Frontal cortex (tissue), 4 donors: ENCODE measurements at places on chromosomes 12 and 14.

DNA sequence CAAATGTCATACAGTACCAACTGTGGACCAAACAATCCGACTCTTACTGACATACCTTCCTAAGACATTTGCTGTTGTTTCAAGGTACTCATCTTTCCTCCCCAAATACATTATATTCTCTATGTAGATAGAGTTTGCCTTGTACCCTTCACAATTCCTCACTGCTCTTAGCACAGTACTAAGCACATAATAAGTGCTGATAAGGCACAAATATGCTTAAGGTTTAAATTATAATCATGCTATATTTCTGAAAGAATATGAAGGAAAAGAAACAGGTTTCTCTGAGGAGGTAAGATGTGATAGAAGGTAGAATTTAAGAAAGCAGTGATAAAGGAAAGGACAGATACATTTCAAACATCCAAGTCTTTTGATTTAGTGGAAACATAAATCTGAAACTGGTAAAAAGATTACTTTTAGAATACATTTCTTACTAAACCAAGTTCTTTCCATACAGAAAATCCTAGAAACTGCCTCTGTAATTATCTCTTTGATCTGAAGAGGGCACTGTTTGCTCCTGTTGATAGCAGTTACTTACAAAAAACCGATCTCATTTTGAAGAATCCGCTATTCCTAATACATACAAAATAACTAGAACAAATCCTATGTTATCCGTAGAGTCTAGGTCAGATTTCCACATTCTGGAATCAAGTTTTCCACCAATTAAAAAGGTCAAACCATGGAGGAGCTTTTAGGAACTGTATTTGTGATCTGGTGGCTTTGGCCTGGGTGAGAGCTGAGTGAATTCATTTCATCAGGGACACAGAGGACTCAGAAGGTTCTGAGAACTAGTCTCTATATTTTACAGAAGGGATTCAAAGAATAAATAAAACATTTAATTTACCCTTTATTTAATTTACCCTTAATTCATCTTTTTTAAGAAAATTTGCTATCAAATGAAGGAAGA is 311.9 kb downstream of the DAD1 start:
- no peak for DNase-seq

GRCh38 chr12:50720085-50720484 is 43.8 kb upstream of the ATF1 start:
- no peak for DNase-seq

GRCh38 chr14:51595881-51596455 is 55.7 kb upstream of the FRMD6 start:
- DNase-seq: no peak

DNA sequence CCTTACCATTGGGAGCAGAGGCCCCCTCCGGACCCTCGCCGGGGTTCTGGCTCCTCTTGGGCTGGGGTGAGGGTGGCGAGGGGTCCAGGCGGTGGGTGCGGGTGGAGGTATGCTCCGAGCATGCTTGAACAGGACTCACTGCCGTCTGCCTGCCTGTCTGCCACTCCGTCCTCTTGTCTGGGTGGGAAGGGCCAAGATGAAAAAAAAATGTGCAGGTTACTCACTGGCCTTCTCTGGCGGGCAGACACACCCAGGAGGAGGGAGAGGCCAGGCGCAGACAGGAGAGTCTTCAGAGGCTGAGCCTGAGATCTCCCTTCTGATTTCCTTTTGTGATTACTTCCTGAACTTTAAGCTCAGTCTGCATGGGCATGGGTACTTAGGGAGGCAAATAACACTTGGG is 76.1 kb downstream of the STON2 start:
- no peak for DNase-seq

- no peak for DNase-seq
Measured at GRCh38 chr12:25840678-25841465, 117.6 kb upstream of the RASSF8 start.

DNA sequence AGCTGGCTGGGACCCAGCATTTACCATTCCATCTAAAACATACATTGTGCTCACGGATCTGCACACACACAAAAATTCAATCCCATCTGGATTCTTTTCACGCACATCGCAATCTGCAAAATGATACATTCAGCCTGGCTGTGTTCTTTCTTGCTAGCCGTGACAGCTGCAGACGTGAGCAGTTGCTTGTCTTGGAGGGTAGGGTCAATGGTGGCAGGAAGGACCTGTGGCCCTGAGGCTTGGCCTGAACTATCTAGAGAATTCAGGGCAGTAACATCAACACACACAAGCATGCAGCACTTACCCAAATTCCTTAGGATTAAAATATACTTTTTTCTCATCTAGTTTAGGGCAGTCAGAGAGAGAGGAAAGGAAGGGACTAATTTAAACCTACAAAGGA is 72.0 kb downstream of the DICER1 start:
- DNase-seq: no peak

GRCh38 chr12:69329669-69330428 is 18.3 kb upstream of the LYZ start:
- no peak for DNase-seq

DNA sequence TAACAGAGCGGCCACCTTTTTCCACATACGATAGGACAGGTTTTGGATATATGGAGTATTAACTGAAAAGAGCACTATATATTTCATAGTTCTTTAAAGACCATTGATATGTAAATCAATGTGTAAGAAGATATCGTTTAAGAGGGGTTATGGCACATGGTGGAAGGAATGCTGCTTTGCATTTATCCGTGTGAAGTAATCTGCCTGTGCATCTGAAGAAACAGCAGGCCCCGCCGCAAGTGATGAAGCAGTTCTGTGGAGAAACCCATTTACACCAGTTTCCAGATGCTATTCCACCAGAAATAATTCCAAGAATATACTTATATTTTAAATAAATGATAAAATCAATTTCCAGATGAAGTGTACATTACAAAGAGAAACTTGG is 72.4 kb downstream of the BICD1 start:
- DNase-seq: no peak

DNA sequence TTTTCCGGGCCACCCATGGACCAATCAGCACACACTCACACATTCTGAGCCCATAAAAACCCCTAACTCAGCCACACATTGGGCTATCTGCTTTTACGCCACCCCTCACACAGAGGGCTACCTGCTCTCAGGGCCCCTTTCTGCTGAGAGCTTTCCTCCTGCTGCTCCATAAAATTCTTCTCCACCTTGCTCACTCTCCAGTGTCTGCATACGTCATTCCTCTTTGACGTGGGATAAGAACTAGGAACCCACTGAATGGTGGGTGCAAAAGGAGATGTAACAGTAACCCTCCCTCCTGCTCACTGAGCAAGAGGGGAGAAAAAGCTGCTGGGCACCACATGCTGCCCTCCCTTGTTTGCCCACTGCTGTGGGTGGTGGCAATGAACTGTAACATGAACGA is 596.7 kb upstream of the TMEM132C start:
- no peak for DNase-seq

DNA sequence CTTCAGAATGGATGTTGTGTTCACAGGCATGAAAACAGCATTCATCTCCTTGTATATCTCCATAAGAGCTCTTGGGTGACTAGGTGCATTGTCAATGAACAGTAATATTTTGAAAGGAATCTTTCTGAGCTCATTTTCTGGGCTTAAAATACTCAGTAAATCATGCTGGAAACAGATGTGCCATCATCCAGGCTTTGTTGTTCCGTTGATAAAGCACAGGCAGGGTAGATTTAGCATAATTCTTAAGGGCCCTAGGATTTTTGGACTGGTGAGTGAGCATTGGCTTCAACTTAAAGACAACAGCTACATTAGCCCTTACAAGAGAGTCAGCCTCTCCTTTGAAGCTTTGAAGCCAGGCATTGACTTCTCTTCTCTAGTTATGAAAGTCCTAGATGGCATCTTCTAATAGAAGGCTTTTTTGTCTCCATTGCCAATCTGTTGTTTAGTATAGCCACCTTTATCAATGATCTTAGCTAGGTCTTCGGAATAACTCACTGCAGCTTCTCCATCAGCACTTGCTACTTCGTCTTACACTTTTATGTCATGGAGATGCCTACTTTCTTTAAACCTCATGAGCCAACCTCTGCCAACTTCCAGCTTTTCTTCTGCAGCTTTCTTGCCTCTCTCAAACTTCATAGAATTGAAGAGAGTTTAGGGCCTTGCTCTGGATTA is 79.6 kb upstream of the PSMA6 start:
- no peak for DNase-seq

- DNase-seq: no peak
Measured at GRCh38 chr12:108316176-108317086, 22.7 kb downstream of the CMKLR1 start.

DNA sequence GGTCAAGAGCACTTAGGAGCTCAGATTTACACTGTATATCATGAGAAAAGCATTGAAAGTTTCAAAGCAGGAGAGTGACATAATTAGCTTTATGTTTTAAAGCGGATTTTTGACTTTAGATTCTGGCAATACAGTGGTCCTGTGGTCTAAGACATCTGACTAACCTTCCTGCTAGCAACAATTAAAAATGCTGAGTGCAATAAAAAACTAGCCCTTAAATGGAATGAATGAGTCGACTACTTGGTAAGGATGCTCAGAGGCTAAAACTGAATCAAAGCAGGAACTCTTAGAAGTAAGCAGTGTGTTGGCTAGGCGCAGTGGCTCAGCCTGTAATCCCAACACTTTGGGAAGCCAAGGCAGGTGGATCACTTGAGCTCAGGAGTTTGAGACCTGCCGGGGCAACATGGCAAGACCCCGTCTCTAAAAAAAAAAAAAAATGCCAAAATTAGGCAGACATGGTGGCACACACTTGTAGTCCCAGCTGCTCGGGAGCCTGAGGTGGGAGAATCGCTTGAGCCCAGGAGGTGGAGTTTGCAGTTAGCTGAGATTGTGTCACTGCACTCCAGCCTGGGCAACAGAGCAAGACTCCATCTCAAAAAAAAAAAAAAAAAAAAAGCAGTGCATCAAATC is 18.9 kb downstream of the BICD1 start:
- DNase-seq: no peak

DNA sequence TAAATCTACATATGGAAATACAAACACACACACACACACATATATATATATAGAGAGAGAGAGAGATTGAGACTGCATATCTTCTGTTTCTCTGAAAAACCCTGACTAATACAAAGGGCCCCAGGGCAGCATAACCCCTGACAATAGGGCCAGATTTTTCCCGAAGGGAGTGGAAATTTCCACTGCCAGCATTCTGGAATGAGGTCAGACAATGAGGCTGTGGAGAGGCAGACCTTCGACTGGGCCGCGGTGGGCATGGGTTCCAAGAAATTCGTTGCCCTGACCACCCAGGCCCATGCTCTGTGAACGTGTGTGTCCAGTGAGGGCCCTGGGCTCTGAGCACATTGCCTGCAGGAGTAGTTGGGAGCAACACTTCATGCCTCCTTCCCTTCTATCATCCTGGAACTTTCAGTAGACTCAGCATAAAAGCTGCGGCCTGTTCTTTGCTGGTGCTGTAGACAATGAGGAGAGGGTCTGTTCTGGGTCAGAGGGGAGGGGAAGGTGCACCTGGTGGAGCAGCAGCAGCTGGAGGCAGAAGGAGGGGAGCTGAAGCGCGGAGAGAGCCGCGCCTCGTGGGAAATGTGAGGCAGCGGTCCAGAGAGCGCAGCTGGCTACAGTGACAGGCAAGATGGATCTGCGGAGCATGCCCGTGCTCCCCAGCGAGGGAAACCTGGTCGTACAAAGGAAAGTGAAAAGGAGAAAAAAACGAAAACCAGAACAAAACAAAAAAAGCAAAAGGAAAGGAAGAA is 25.6 kb upstream of the CCDC60 start:
- DNase-seq: no peak

DNA sequence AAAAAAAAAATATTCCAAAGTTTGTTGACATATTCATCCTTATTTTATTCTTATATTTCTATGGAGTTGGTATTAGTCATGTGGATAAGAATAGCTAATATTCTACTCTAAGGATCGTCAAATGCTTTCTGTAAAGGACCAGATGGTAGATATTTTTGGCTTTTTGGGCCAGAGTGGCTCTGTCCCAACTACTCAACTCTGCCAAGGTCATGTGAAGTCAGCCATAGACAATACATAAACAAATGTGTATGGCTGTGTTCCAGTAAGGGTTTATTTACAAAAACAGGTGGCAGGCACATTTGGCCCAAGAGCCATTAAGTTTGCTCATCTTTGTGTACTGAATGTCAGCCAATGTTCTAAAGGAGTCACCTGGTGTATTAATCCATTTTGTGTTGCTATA is 131.8 kb downstream of the TBX5 start:
- no peak for DNase-seq

GRCh38 chr12:7719946-7720730 is 8.9 kb downstream of the DPPA3 start:
- DNase-seq: no peak

DNA sequence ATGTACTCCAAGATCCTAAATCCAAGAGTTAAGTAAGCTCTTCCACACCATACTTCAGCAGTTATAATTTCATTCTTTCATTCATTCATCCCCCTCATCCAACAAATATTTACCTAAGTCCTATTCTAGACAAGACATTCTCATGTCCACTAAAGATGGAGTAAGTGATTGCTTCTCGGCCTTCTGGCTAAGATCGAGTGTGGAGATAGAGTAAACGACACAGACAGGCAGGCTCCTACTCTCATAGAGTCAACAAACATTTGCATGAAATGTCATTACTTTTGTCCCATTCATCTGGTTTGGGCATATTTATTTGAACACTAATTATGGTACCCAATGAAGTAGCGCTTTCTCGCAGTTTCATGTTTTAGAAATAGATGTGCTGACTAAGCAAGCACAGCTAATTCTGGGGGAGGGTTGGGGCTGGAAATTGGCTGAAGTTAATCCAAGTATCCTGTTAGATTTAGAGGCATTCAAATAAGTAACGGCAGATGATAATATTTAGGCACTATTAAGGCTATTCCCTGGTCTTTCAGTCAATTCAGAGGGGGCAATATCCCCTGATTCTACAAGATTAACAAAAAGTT is 176.5 kb downstream of the CEP128 start:
- no peak for DNase-seq

DNA sequence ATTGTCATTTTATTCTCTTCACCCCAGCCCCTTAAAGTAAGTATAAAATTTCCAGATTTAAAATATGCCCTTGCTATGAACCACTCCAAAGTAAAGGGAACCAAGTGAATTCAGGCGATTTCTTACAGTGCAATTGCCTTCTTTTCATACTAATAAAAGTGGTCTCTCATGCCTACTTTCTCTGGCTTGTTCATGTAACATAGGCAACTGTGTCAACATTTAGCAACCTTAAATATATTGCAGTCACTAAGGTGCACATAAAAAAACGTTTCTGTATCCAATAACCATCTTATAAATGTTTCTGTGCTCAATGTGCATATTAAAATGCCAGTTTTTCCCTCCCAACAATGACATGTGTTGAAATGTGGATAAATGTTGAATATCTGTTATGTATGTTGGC is 271.6 kb upstream of the DCN start:
- no peak for DNase-seq

DNA sequence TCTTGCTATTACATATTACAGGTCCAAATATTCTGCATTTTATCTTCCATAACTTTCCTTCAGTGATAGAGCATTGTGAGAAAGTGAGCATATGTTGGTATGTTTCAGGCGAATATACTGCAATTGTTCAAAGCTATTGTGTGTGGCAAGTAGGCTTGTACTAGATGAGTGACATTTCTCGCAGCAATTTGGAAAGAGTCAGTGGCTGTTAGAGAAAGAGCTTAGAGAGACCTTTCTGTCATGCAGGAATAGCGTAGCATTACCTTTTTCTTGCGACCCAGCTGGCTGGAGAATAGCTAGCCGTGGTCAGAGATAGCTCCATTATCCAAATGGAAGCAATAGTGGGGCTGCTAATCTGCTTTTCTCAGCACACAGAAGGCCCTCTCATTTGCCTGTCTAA is 678.5 kb upstream of the FOXG1 start:
- no peak for DNase-seq

- no peak for DNase-seq
Measured at GRCh38 chr12:6328945-6329702, 12.8 kb downstream of the TNFRSF1A start.
